Inflammatory macrophage treated with lipopolysaccharide for 1 hour (primary cell): ENCODE measurements at places on chromosomes 7 and 10.

DNA sequence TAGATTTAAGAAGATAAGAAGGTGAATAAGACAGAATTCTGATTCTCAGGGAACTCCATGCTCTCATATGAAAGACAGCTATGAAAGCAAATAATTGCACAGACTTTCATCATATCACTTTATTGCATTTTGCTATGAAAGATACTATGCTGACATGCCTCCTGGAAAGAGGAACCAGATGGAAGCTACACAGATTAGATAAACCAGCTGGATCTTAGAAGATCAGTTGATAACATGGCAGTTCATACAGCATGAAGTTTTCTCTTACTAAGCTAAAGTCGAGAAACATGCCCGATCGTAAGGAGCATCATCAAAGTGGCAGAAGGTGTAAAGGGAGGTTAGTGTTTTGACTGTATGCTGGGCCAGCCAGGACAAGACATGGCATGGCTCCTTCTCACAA is 112.5 kb upstream of the DPP6 start:
- DNase-seq = no peak

- no peak for DNase-seq
Measured at GRCh38 chr7:104548861-104549260, 220.5 kb downstream of the LHFPL3 start.

DNA sequence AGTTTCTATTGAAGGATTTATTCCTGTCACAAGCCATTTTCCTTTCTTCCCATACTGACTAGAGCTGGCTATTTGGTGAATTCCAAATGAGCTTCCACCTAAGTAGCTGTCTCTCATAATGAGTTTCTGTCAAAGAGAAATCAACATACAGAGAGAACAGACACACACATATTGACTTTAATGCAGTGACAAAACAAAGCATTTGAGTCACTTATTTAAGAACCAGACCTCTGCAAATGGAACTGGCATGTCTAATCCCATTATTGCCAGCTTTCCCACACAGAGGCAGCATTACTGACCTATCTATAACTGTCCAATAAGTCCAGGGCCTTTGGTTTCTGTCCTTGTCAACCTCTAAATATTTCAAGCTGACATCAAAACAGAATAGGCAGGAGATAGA is 179.3 kb upstream of the CSTF2T start:
- DNase-seq = no peak

GRCh38 chr10:72334196-72334824 is 20.4 kb downstream of the DNAJB12 start:
- DNase-seq = no peak

DNA sequence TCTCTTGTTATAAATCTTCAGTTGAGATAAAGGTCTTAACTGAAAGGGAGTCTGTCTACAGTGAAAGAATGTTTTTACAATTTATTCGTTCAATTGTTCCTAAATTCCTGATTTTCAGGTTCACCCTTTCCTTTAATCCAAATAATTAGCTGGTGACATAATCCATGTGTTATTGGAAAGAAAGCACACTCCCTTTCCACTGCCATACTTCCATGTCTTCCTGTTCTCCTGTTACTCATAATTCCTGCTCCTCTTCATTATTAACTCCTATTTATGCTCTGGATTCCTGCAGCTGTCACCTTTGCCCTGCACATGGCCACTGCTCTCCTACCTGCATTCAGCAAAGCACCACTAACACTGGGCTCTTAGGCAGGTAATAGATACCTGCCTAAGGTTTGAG is 40.0 kb upstream of the FAM3C start:
- DNase-seq = no peak

GRCh38 chr7:70790215-70791073 is 341.5 kb upstream of the GALNT17 start:
- DNase-seq = no peak

GRCh38 chr10:65183236-65183635 is 1662.0 kb downstream of the REEP3 start:
- no peak for DNase-seq

GRCh38 chr10:116691635-116692034 is 50.7 kb downstream of the HSPA12A start:
- DNase-seq = no peak
